ENCODE measurements at places on chromosomes 6 and 20.

DNA sequence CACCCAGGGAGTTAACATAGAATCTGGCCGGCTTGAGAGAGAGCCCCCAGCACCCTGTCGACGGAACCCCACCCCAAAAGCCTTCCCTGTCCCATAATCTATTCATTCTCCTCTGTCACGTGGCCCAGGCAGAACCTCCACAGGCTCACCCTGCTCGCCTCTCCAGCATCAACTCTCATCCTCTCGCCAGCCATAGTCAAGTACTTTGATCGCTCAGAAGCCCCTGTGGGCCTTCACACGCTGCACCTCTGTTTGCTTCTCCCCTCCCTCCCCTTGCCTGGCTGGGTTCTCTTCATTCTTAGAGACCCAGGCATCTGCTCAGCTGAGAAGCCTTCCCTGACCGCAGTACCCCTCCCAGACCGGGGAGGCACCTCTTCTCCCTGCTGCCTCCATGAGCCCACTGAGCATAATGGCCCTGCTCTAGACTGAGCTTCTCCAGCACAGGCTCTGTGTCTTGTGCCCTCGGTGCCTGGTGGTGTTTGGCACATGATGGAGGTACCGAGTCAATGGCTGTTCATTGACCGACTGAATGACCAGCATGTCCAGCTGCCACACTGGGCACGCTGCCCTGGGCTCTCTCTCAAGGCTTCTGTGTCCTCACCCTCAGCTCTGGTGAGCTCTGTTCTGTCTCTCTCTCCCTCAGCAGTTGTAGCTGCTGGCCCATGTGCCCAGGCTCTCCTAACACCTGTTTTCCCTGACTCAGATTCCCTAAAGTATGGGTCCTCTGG lies 33.7 kb downstream of the PKIG start:
- DNase-seq, result no peak

- DNase-seq, result no peak
Measured at GRCh38 chr6:6748001-6748400, 159.5 kb downstream of the LY86 start.

DNA sequence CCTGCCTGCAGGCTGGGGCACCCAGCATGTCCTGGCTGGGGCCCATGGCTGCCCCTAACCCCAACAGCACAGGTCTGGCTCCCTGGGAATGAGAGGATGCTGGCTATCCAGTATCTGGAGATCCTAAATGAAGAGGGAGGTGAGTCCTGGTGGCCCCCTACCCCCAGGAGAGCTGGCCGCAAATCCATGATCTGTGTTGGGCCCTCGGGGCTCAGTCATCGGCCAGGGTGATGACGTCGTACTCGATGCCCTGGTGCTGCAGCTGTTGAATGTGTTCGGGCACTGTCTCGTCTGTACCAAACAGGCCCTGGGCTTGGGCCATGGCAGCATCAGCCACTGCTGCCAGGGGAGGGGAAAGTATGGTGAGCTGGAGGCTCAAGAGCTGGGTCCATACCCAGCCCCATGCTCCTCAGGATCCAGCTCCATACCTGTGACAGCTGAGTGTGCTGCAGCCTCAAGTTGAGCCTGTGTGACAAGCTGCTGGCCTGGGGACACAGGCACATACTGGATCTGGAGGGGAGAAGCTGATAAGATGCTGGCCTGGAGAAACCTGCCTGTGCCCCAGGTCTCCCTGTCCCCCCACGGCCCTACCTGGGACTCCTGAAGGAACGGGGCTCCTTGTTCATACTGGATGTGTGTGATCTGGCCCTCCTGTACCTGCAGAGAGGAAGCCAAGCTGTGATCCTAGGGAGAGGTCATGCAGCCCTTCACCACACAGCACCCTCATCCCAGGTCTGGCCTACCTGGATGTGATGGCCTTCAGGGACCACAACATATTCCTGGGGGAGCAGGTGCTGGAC lies 14.5 kb downstream of the PCIF1 start:
- DNase-seq, result no peak

- no peak for DNase-seq
Measured at GRCh38 chr6:38495518-38495917, 144.2 kb downstream of the BTBD9 start.

GRCh38 chr6:94464018-94464510 lies 1044.7 kb upstream of the EPHA7 start:
- DNase-seq, result no peak

DNA sequence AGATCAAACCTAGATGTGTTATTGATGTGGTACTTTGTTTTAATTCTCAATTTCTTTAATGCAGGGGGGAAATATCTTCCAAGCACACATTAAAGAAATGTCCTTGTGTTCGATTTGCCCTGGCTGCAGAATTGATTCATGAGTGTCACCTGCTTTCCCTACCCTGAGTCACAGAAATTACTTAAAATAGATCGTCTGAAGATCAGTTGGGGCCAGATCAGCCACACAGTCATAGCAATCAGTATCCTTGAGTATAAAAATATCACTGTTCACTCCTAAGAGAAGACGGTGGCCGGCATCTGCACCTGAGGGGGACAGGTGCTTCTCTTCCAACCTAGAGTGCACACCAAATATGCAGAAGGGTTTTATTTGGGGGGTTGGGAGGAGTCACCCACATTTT lies 115.2 kb upstream of the RIN2 start:
- DNase-seq, result no peak

DNA sequence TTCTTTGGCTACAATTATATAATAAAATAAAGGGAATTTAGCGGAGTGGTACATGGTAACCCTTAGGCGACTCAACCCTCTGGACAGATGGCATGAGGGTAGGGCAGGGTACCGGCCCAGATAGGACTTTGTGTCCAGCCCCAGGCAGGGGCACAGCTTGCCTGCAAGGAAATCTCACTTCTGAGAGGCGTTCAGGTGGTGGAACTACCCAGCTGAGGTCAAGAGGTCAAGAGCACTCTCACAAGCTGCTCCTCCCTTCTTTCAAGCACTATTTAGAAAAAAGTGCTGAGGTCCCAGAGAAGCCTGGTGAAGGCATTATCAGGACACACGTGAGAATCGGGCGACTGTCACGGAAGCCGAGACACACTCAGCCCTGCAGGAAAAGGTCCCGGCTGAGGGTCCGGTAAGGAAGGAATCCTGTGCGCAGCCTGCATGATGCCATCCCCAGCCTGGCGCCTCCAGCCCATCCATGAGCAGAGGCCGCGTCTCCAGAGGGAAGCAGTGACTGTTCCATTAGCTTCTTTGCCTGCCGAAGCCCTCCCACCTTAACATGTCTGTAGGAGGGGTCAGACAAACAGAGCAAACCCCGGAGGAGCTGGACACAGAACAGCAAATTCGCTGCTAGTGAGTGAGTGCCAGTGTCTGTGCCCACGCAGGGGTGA lies 54.8 kb downstream of the WDR27 start:
- DNase-seq, result no peak

DNA sequence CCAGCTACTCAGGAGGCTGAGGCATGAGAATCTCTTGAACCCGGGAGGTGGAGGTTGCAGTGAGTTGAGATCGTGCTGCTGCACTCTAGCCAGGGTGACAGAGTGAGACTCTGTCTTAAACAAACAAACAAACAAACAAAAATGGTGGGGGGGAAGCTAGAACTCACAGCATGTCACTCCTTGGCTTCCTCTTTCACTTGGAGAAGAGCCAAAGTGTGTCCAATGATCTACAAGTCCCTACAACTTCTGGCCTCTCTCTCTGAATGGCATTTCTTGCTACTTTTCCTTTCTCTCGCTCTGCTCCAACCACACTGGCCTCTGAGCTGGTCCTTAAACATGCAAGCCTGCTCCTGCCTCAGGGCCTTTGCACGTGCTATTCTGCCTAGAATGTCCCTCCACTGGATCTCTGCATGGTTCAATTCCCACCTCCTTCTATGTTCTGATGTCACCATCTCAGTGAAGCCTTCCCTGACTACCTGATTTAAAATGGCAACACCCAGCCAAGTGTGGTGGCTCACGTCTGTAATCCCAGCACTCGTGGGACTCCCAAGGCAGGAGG lies 8.1 kb downstream of the TLDC2 start:
- no peak for DNase-seq

DNA sequence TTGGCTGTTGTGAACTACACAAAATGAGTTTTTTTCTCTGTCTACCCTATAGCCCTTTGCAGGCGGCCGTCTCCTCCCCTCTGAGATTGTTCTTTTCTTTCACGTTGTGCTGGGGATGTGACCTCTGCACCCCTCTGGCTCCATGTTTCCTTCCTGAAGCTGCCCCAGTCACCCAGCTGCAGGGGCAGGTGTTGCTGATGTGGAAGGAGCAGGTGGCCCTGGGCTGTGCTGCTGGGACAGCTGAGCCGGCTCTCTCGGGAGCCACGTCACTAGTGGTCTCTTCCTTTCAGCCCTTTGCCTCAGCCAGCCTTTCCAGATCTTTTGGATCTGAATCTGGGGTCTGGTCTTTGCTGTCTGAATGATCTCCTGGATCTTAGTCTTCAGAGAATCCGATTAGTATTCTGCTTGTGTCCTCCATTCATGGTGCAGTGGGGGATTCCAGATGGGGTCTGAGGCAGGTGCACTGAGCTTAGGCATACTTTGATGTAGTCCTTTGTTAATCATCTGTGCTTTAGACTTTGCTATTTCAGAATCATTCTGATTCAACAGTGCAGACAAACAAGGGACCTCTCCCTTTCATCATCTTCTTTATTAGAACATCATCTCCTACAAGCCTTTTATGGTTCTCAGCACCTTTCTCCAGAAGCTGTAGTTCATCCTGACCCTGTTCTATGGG lies 31.4 kb downstream of the TMEM181 start:
- no peak for DNase-seq

DNA sequence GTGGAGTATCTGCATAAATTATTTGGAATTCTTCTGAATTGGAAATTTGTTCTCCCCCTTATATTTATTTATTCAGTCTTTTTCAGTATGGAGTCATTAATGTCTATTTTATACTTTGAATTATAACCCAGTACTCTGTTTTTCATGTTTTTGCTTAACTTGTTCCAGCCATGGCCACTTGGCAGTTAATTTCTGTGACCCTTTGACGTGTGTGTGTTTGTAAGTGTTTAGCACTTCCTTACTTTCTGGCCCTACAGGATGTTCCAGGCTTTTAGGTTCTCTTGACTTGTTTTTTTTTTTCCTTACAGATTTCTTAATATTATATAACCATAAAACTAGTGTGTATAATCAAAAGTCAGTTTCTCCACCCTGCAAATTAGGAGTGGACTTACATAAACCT lies 24.1 kb downstream of the ENPP1 start:
- DNase-seq, result no peak

GRCh38 chr20:63942969-63943807 lies 13.0 kb downstream of the UCKL1 start:
- DNase-seq, result no peak

GRCh38 chr20:63280929-63281545 lies 8.4 kb downstream of the ARFGAP1 start:
- no peak for DNase-seq

DNA sequence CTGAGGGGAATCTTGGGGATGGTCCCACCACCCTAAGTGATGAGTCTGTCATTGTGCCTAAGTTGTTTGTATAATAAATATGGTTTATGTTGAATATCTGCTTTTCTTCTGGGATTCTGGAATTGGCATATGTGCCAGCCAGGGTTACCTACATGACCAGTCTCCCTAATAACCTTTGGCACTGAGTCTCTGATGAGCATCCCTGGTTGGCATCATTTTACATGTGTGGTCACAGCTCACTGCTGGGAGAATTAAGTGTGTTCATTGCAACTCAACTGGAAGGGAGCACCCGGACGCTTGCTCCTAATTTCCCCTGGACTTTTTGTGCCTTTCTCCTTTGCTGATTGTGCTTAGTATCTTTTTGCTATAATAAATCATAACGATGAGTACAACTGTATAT lies 8.1 kb downstream of the SMAP1 start:
- no peak for DNase-seq

GRCh38 chr6:168877821-168878282 lies 375.8 kb downstream of the THBS2 start:
- DNase-seq, result no peak

Measured in HTR-8/SVneo (cell line).